ENCODE measurements at places on chromosomes 5 and 9.
A peak's percentile ranks its signal among the peaks of the same experiment; 100 is the strongest.

- no peak for DNase-seq
Observed at GRCh38 chr9:133454325-133454724, 5.5 kb upstream of the CACFD1 start.

DNA sequence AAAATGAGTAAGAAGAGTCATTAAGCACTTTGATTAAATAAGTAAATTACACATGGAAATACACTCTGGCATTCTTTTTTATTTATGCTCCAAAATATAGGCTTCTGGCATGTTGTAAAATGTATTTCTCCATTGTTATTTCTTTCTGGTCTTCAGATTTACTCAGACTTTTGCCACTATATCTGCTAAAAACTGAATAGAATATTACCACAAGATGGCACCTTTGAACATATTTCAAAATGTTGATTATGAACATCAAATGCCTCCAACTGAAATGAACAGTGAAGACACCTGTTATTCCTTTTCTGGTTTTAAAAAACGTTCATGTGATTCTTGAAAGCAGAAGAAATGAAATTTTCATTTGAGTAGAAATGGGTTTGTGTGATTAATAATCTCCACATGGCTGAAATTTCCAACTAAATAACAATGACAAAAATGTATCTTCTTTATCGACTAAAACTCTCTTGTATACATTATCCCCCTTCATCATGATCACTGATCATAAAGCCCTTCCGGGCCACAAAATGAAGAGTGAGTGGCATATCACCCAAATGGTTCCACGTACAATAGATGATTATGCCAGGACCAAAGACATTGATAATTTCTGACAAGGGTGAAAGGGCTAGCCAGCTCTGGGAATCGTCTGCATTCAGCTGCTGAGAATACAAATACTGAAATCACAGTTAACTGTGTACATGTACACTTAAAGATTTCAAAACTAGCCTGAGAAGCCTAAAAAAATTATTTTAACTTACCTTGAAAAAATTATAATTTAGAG lies 23.8 kb downstream of the TYRP1 start:
- no peak for DNase-seq

- DNase-seq = no peak
Observed at GRCh38 chr5:58606064-58606463, 23.2 kb downstream of the RAB3C start.

DNA sequence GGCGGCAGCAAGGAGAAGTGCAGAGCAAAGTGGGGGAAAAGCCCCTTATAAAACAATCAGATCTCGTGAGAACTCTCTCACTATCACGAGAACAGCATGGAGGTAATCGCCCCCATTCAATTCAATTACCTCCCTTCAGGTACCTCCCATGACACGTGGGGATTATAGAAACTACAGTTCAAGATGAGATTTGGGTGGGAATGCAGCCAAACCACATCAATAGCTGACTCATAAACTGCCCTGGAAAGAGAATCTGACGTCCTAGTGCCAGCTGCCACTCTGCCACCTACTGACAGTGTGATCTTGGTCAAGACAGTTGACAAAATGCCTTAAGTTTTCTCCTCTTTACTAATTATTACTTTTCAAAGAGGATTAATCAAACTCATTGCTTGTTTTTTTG lies 128.3 kb downstream of the GPBP1 start:
- peak; percentile 20 for DNase-seq

DNA sequence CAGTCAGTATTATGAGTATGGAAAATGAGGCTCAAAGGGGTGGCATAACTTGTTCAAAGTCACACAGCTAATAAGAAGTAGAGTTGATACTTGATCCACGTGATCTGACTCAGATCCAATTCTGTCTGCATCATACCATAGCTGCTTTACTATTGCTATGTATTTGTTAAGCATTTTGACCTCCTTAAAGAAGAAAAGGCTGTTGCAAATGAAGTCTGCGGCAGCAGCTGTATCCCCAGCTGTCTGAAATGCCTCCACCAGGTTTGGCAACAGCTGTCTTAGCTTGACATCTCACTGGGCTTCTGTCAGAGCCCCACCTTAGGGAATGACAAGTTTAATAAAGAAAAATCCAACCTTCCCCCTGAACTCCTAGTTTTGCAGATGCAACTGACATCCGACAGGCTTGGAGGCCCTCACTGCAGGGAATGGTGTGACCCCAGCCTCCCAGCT lies 75.6 kb upstream of the SLC44A1 start:
- no peak for DNase-seq

DNA sequence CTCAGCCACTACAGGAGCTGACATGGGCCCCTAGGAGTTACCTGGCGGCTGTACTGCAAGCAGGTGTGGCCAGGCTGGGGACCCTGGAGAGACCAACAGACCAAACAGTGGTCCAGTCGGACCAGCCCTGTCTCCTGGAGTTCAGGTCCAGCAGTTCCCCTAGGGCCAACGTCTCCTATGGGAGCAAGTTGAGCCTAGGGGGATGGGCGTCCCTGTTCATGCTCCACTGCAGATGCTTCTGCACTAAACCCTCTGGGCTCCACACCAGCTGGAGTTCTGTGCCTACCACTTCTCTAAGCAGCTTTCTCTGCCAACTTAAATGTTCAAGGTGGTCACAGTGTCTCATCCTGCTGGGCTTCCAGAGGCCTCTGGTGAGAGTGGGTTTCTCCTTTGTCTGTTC lies 20.6 kb upstream of the OMD start:
- DNase-seq = no peak

GRCh38 chr5:155871623-155872022 lies 455.3 kb upstream of the SGCD start:
- no peak for DNase-seq

DNA sequence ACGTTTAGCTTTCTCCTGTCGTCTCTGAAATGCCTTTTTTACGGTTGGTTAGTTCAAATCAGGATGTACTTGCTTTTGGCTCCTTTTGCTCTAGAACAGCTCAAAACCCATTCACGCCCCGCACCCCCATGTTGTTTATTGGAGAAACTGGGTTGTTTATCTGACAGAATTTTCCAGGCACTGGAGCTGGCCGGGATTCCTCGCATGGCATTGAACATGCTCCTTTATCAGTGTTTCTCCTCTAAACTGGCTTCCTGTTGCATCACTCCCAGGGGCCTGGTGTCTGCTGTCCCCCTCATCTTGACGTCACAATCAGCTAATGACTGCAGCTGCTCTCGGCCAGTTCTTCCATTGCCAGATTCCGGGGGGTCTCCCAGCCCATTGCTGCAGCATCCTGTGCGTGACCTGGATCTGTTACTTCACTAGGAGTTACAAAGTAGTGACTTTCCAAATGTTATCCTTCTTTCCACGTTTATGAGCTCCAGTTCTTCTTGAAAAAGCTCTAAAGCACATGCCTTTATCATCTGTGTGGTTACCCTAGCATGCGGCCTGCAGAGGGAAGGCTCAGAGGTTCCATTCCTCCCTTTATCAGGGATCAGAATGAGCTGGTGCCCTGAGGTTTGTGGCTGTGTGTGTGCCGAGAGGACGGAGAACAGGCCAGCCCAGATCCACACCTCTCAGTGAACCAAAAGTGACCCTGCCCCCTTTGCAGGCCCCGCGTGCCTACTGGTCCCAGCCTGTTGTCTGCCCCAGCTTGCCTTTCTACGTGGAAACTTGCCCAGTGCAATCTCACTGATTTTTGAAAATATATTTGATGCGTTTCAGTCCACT lies 27.5 kb downstream of the FAM163B start:
- no peak for DNase-seq

DNA sequence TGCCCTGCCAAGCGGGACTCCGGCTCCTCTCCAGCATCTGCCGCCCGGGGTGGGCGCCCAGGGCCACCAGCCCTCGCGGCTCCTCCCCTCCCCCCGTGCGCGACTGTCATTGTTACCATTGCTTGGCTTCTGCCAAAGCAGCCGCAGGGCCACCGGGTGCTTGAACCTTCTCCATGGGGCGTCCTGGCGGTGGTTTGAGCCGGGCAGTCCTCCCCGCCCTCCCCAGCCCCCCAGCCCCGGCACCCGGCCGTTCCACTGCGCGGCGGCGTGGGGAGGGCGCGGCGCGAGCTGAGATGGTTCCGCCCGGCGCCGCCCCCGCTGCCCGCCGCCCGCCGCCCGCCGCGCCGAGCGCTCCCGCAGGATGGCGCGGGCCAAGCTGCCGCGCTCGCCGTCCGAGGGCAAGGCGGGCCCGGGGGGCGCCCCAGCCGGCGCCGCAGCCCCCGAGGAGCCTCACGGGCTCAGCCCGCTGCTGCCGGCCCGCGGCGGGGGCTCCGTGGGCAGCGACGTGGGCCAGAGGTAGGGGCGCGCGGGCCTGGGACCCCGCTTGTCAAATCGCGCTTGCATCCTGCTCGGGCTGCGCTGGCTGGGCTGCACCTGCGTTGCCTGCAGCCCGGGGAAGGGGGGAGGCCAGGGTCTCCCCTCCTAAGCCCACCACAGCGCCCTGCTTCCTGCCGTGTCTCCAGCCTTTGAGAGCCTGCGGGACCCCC lies 34.4 kb downstream of the KCNT1 start:
- no peak for DNase-seq

DNA sequence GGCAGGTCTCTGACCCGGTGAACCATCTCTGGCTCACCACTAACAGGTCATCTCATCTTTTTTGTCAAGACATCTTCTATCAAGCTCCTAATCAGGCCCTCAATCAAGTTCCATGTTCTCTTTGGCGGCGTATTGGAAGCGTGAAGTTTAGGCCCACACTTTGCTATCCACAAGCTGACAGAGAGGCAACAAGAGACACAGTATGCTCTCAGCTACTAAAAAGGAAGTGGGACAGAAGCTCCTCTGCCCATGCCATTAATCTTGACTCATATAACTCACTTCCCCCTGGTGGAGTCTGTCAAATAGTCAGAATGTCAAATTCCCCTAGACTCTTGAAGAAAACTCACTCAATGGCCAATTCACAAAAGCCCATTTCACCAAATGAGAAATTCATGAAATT lies 77.6 kb upstream of the TMC1 start:
- DNase-seq = peak; percentile 36

DNA sequence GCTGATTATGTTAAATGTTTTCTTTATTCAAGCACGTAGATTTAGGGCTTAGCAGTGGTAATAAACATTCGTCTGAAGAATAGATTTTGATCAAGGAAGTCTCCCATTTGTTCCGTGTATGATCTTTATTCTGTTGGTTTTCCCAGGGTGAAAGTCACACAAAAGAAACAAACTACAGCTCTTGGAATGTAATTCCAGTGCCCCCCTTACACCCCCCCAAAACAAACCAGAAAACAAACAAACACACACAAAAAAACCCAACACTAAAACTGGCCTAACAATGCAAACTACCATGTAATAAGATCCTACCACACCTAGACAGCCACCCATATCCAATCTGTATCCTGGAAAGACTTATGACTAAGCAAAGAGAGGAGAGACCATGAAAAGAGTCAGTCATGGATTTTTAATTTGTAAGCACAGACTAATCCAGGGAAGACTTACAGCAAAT lies 196.2 kb upstream of the ELL2 start:
- no peak for DNase-seq

- DNase-seq = no peak
Observed at GRCh38 chr9:135587658-135588057, 26.1 kb downstream of the PAEP start.

DNA sequence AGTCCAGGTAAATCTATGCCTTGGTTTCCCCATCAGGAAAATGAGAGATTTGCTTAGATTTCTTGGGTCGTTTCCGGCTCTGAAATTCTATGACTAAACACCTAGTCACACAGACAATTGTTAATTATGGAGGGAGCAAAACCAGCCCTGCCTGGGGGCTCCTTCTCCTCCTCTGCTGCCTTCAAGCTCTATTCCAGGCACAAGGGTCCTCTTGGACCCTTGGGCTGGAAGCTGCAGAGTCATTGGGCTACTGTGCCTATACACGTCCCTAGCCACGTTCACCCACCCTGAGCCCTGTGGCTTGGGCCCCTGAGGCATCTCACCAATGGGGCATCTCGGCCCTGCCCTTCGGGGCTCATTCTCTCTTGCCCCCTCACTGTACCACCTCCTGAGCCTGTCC lies 73.8 kb upstream of the TBC1D2 start:
- DNase-seq = no peak

GRCh38 chr5:119398727-119399466 lies 43.1 kb downstream of the TNFAIP8 start:
- DNase-seq = no peak

DNA sequence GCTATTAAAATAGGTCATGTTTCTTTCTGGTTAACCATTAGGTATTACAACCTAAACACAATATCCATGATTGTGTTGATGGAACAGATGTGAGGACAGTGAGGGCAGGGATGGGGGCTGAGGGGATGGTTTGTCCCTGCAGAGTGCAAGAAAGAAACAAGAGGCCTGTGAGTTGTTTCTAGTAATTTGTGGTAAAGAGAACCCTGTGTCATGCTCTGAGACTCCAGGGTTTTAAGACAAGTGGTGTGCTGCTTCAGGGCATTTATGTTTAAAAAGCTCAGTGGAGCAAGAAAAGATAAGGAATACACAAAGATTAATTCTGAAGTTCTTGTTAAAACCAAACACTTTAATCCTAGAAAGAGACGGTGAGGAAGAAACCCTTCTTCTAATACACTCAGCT lies 656.5 kb downstream of the TLE1 start:
- no peak for DNase-seq

DNA sequence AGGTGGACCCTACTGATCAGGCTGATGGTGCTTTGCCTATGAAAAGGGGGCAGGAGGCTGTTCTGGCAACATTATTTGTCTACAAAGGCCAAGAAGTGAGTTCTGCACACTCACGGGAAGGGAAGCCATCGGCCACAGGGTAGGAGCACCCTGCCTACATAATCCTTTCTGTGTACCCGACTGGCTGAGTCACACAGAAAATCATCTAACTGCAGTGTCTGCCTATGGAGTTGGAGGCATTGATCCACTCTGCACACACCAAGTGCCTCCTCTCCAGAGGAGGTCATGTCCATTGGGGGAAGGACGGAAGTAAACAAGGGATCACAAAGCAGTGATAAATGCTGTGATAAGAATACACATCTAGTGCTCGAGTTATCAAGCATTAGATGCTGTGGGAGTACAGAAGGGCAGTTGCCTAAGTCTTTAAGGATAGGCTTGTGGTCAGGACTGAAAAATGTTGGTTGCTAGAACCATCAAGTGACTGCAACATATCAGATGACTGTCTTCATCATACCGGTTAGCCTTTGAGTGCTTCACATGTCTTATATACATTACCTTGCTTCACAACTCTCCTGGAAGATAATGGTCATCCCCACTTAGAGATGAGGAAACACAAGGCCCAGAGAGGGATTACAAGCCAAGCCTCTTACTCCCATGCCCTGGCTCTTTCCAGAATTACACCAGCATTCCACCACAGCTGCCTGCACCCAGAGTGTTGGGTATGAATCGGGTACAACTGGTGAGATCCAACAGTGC lies 1.3 kb upstream of the SLC2A8 start:
- DNase-seq = no peak
